Cerebellum (tissue), 4 donors: ENCODE measurements at places on chromosomes 6 and 20. TPM values are rescaled to one million over a fixed set of nuclear protein-coding genes. Genes with fewer than 3 reads are reported as not detected.

NCOA6 gene
- 24.4 TPM for total RNA-seq

SIM1 gene
- total RNA-seq, result not detected

FNDC1 gene
- 1.7 TPM for total RNA-seq

DNA sequence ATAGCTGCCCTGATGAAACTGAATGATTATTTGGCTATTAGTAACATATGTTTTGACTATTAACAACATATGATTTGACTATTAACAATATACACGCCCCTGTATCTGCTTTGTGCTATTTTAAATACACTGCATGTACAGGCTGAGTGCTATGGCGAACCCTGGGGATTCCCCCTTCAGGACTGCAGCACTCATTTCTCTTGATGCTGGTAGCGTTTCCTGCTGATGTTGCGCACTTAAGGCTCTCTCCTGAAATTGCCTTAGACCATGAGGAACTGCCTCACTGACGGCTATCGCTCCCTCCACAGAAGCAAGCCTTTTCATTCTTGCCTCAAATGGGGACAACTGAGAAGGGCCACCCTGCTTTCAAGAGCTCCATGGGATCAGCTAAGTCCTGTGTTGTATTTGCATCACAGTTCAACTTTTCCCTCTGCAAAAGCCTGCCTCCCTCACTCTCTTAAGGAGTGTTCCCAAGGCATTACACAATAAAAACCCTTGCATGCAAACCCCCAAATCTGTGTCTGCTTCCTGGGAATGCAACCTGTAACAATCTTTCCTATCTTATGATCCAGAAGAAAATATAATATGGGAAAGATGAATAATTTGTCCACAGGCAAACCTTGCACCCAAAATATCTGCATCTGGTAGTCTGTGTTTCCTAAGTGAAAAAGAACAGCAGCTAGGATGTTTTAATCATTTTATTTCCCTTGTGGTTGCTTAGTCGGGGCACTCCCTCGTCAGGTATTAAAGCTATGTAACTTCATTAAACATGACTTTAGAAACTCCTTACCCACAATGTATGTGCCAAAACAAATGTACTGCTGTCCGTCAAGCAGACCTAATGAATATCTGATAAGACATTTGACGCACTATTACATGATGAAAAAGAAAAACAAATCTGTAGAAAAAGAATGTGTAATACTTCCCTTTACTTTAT, 456.4 kb downstream of the COL12A1 start:
- no peak for DNase-seq

DNA sequence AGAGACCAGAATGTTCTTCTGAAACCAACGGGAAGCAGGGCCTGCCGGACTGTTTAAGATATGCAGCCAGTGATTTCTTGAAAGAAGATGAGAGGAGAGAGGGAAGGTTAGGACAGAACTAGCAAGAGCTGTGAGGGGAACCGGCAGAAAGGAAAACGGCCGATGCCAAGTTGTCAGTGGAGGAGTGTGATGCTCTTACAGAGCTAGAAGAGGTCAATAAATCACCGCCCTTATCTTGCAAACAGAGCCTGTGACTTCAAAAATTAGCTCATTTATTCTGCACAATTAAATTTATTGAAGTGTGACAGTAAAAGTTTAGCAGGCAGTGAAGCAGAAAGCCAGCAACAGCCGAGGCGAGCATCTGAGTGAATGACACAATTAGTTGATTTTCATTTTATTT, 509.5 kb upstream of the ID4 start:
- no peak for DNase-seq

DNA sequence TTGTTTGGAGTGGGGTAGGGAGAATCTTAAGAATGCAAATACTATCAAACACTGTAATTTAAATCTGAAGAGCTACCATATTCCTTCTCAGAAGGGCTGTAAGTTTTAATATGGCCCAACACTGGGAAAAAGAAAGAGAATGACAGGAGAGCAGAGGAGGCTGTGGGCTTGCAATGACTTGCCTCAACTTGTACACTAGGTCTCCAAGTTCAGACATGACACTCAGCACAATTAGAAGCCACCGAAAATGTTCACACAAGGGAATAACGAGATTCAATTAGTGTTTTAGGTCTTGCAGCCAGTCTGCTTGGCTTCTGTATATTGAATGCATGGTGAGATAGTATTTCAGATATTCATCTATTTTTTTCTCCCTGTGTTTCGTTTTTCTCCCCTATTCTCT, 89.4 kb downstream of the HS3ST5 start:
- no peak for DNase-seq

GRCh38 chr6:15616261-15616660, 46.6 kb downstream of the DTNBP1 start:
- no peak for DNase-seq

DNA sequence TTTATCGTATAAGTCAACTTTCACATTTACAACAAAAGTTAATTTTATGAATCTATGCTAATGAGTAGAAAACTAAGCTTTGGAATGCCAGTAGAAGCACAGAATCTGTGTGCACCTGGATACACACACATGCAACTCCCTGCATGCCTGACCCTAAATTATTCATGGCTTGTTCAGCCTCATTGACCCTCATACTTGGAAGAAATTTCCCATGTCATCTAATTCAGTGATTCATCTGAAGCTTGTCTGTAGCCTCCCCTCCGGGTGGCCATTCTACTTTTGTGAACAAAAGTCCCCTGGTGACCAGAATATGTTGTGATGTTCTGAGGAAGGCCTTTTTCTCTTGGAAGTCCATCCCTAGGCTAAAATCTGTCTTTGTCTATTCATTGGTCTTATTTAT, 1078.4 kb downstream of the KIF16B start:
- no peak for DNase-seq
